ENCODE measurements at places on chromosomes 7 and 10. TPM values are rescaled to one million over a fixed set of nuclear protein-coding genes. Genes with fewer than 3 reads are reported as not detected.

The NKX2-3 gene
- total RNA-seq, result not detected

The LRRC61 gene
- 26.1 TPM for total RNA-seq

DNA sequence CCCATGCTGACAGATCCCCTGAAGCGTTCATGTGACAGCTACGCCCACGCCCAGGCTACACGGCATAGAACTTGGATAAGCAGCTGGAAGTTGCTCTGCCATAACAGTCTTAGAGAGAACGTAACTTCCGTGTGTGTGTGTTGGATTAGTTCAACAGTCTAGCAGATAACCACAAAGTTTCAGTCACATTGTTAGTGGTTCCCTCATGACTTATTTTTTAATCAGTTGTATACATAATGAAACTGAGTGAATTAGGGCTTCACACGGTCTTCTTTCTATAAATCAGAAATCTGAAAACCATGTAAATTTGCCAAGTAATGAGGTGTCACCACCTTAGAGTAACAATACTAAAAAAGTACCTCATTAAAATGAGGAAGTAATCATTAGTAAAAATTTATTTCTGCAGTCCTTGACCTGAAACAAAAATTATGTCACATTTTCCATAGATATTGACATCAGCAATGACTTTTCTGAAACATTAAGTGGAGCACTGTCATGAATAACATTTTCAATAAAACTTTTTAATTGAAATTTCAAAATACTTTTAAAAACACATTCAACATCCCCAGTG is 21.7 kb upstream of the MACC1 start:
- peak; percentile 24 for DNase-seq
- peaks cover 5% of the 10 kb centered on the region for H3K4me1 ChIP-seq
- H3K27me3 ChIP-seq, result peaks cover 7% of the 10 kb centered on the region
- no peaks in the 10 kb centered on the region for H3K36me3 ChIP-seq

GRCh38 chr7:1238450-1238882 is 5.8 kb downstream of the UNCX start:
- H3K4me3 ChIP-seq, result no peak overlapping the region
- DNase-seq, result no peak
- H3K4me1 ChIP-seq, result peaks cover 18% of the 10 kb centered on the region
- H3K36me3 ChIP-seq, result peaks cover 4% of the 10 kb centered on the region
- H3K27ac ChIP-seq, result no peak overlapping the region

DNA sequence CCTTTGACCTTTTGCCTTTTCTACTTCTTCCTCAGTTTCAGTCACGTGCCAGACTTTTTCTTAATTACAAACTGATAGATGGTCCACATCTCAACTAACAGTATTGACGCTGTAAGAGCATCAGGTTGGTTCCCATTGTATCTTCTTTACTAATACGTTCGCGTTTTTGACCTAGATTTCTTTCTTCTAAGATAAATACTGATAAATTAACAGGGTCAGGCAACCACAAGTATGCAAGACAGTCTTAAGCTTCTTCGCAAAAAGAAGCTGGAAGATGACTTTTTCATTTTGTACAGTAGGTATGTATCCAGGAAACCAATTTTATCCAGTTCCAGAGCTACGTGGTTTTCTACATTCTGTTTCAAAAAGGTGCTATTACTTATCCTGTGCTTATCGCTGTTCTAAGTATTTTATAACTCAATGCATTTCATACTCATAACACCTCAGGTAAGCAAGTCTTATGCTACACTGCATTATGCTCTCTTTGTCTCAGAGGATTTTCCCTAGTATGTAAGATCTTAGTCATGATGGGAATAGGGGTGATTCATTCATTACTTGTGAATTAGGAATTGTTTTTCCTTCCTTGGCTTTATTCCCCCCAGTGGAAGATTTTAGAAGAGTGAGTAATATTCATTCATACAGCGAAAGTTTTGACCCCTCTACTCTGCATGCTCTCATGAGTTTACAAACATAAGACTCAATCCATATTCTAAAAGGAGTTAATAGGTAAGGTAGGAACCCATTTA is 955 bp downstream of the DUS4L start:
- no peaks in the 10 kb centered on the region for H3K27me3 ChIP-seq
- peaks cover 50% of the 10 kb centered on the region for H3K4me1 ChIP-seq
- peak overlapping the region; percentile 92 for H3K4me3 ChIP-seq
- peak overlapping the region; percentile 90 for H3K27ac ChIP-seq
- no peak for DNase-seq

- H3K36me3 ChIP-seq, result peaks cover 3% of the 10 kb centered on the region
- H3K4me1 ChIP-seq, result peaks cover 48% of the 10 kb centered on the region
- H3K27ac ChIP-seq, result peak overlapping the region; percentile 89
- peak overlapping the region; percentile 71 for H3K4me3 ChIP-seq
- no peaks in the 10 kb centered on the region for H3K27me3 ChIP-seq
- DNase-seq, result peak; percentile 60
Observed at GRCh38 chr7:17234030-17234397, 64.4 kb upstream of the AHR start.

GRCh38 chr10:86652361-86653202 is 1.8 kb upstream of the OPN4 start:
- H3K27ac ChIP-seq, result no peak overlapping the region
- no peaks in the 10 kb centered on the region for H3K36me3 ChIP-seq
- DNase-seq, result no peak
- no peak overlapping the region for H3K4me3 ChIP-seq

DNA sequence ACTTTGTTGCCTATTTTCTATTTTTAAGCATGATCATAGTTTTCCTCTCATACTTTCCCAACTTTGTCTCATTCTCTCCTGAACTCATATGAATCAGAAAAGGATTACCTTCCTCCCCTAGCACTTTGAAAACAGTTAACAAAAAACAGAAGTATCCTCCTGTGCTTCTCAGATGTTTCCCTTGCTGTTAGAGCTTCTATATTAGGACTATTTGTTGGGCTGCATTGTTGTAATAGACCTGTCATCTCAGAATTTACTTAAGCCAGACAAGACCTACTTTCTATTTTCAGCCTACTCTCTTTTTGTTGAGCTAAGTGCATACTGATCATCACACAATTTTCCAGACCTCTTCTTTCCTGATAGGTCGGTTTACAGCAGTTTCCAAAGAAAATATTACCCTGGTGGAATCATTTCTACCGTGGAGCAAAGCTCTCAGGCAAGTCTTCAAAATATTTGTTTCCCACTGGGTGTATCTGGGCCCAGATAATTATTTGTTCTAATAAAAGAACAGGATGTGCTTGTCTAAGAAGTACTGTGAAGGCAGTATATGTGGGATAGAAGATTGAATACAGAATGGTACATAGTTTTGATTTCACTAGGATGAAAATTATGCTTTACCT is 411.9 kb upstream of the KLF6 start:
- H3K27ac ChIP-seq, result no peak overlapping the region
- no peak overlapping the region for H3K4me3 ChIP-seq
- no peaks in the 10 kb centered on the region for H3K36me3 ChIP-seq
- H3K27me3 ChIP-seq, result no peaks in the 10 kb centered on the region
- DNase-seq, result no peak

DNA sequence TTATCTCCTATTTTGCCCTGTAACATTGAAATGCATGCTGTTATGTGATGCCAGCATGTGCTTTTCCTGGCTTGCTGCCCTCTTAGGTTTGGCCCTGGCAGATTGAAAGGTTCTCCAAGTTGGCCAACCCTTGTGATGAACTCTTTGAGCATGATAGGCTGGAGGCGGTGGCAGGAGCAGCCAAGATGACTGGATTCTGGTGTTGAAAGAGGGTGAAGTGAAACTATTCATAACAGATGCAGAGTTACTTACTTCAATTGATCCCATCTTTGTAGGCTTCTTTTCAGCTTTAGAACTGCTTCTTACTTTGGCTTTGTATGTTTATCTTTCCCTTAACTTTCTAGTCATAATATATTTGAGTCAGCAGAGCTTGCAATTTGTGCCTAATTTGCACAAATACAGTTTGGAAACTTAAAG is 57.6 kb downstream of the BICC1 start:
- H3K36me3 ChIP-seq, result no peaks in the 10 kb centered on the region
- no peak overlapping the region for H3K4me3 ChIP-seq
- DNase-seq, result no peak
- no peaks in the 10 kb centered on the region for H3K27me3 ChIP-seq
- H3K4me1 ChIP-seq, result no peaks in the 10 kb centered on the region

DNA sequence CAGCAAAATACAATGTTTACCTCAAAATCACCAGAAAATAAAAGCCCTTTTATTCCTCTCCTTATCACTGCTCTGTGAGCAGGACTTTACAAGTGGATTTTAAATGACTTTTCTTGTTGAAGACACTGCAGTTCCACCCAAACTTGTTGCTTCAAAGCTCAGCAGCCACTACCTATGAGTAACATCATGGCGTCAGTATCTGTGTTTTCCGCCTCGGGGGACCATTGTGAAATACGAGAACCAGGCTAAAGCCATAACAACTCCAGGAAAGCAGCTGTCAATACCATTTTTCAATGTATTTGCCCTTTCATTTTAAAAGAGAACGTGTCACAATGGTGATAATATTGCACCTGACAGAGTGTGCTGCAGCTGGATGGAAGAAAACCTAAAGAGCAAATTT is 284.0 kb upstream of the RNF32 start:
- H3K4me3 ChIP-seq, result no peak overlapping the region
- no peak for DNase-seq
- no peaks in the 10 kb centered on the region for H3K27me3 ChIP-seq
- H3K36me3 ChIP-seq, result no peaks in the 10 kb centered on the region

GRCh38 chr10:95254629-95255028 is 36.2 kb downstream of the PDLIM1 start:
- DNase-seq, result no peak
- no peak overlapping the region for H3K4me3 ChIP-seq
- no peaks in the 10 kb centered on the region for H3K36me3 ChIP-seq

DNA sequence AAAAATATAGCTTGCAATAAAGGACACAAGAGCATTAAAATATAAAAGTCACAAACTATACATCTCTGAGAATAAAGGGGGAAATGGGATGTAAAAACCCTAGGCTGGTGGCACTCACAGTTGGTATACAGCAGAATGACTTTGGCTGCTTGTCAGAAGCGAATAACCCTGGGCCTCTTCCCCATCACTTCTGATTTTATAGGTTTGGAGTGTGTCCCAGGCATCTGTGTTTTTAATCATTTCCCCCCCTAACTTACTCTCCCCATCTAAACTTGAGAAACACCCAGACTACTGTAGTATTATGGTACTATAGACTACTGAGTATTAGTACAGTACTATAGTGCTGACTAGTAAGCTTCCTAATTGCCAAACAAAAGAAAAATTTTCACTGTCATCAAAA is 1.8 kb upstream of the RPA3 start:
- peaks cover 5% of the 10 kb centered on the region for H3K36me3 ChIP-seq
- no peak overlapping the region for H3K27ac ChIP-seq
- no peaks in the 10 kb centered on the region for H3K27me3 ChIP-seq

- H3K27me3 ChIP-seq, result peaks cover 6% of the 10 kb centered on the region
- no peak overlapping the region for H3K27ac ChIP-seq
- DNase-seq, result no peak
- no peaks in the 10 kb centered on the region for H3K4me1 ChIP-seq
- no peak overlapping the region for H3K4me3 ChIP-seq
Observed at GRCh38 chr10:43006490-43006889, 70.4 kb upstream of the RET start.

All from activated CD4-positive, alpha-beta memory T cell treated with anti-CD3 and anti-CD28 coated beads for 36 hours (primary cell).